Activated CD4-positive, alpha-beta T cell treated with anti-CD3 and anti-CD28 coated beads, Interleukin-2, Interleukin-4, amounts not matched to agents 100 ng/mL and 50 ng/mL, durations not matched to agents 16 hours and 8 hours (primary cell): ENCODE measurements at places on chromosomes 4 and X.
A peak's percentile ranks its signal among the peaks of the same experiment; 100 is the strongest.

GRCh38 chr4:94913316-94913715 is 155.6 kb downstream of the BMPR1B start:
- DNase-seq: no peak

GRCh38 chr4:5186271-5187064 is 135.2 kb downstream of the STK32B start:
- DNase-seq: no peak

DNA sequence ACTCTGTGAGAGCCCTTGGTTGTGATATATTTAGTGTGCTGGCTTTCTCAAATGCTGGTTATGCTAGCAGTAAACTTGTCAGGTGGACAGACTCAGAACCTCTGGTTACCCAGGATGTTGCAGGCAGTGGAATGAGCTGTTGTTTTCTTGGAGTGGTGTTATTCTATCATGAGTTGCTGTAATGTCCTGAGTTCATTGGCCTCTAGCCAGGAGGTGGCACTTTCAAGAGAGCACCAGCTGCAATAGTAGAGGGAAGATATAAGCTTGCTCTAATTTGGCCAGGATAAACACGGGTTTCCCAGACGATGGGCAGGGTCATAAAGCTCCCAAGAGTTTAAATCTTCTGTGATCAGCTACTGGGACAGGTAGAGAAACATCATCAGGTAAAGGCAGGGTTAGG is 95.0 kb upstream of the UBQLN2 start:
- no peak for DNase-seq

GRCh38 chr4:48078862-48079655 is 55.0 kb downstream of the TXK start:
- DNase-seq: no peak

DNA sequence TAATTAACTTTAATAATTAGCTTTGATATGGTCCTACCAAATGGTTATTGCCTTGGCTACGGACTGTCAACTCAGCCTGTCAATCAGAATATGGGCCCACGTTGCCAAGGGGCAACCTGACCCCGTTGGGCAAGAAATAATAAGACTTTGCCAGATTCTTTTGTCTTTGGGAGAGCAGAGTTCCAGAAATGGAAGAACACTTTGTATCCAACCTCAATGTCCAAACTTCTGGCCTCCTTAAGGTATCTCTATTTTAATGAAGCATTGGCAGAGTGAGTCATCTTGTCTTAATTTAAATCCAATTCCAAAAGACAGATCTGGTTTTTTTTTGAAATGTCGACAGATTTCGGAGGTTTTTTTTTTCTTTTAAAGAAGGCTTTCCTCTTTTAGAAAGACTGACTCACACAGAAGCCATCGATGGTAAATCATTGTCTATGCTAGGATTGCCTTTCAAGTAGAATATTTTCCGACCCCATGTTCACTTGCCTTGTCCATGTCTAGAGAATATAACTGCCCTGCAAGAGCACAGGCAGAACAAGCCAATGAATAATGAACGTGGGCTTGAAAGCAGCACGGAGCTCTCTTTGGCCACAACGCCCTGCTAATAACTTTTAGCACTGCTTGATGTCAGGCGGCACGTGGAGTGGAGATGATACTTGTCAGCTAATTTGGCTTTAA is 190.3 kb upstream of the GATB start:
- DNase-seq: no peak

DNA sequence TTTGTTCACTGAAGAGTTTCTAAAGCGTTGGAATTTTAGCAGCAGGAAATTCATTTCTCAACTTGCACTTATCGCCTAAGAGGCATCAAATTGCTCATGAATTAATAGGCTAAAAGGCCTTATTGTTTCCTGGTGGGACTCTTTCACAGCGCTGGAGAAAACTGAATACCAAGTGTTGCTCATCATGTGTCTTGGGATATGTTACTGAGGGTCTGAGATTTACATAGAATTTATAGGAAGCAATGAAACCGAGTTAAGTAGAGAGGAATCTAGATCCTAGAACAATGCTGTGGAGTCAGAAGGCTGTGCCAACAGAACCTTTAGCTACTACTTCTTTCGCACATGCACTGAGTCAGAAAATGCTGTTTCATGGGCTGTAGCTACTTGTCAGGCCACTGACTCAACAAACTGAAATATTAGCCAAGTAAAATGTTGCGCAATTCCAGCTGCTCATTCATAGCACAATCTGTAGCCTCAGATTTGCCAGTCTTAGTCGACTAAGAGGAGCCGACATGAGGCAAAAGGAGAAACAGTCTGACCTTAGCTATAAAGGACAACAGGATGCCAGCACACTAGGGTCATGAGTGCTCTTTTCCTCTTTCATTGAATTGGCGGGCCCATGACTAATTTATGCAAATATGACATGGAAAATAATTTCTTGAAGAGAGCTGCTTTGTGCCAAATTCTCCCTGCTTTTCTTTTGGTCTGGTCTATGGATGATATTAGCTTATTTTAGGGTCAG is 35.9 kb upstream of the CXCL8 start:
- DNase-seq: peak; percentile 67

- DNase-seq: no peak
Measured at GRCh38 chrX:17559728-17560379, 177.4 kb upstream of the SCML1 start.

GRCh38 chr4:11166606-11167005 is 262.1 kb downstream of the HS3ST1 start:
- no peak for DNase-seq

DNA sequence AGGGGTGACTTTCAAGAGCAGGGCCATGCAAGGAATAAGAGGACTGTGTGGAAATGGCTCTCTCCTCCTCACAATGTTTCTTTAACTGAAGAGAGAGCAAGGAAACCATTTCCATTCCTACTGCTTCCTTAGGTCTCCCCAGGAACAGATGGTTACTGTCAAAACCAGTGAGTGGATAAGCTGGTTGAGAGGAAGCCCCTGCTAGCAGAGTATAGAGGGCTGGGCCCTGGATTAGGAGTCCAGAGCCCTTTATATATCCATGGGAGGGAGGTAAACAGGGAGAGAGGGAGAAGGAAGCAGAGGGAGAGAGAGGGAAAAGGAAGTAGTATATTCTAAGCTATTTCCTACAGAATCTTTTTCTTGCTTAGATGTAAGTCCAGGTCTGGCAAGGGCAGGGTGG is 43.8 kb upstream of the LAS1L start:
- DNase-seq: no peak

DNA sequence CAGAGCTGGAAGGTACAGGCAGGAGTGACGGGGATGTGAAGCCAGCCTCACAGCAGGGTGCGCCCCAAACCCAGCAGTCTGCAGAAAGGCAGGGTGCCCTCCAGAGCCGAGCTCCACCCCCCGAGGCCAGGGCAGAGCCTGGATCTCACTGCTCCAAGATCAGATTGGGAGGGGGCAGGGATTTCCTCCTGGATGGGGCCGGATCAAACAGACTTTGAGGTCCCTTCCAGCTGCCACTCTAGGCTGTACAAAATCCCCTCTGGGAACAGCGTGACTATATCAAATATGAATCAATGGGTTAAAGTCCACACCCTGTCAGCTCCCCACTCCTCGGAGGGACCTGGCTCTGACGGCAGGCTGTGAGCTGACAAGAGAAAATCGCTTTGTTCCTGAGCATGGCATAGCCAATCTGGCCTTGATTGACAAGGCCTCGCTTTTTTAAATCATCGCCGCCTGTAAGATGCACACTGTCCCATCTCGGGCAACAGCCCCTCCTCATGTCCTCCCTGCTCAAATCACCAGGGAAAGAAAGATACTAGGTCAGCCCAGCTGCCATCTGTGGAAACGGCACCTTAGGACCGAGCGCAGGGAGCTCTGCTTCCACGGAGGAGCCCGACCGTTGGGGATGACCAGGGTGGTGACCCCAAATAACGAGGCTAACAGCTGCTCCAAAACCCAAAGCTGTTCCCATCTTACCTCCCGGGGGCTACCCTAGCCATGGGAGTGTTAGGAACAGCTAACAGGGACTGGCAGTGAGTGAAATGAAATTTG is 39.9 kb downstream of the PSAPL1 start:
- no peak for DNase-seq

- peak; percentile 71 for DNase-seq
Measured at GRCh38 chr4:64158648-64159326, 250.5 kb downstream of the TECRL start.

- no peak for DNase-seq
Measured at GRCh38 chr4:126582737-126583136, 1050.0 kb upstream of the INTU start.

DNA sequence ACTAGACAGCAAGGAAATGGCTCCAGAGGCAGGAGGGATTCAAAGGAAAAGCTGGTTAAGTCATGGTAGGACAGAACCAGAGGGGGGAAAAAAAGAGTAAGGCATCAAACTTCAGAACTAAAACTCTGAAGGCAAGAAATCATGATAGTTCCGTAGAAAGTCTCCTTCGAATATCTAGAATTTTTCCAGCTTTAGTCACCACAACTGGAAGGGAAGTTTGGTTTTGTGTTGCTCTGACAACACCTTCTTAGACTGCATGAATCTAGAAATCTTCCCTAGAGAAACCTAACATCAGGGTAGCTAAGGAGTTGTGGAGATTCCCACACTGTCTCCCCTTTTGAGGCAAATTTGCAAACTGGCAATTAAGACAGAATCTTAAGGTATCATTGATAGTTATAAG is 33.7 kb downstream of the AMMECR1 start:
- no peak for DNase-seq

DNA sequence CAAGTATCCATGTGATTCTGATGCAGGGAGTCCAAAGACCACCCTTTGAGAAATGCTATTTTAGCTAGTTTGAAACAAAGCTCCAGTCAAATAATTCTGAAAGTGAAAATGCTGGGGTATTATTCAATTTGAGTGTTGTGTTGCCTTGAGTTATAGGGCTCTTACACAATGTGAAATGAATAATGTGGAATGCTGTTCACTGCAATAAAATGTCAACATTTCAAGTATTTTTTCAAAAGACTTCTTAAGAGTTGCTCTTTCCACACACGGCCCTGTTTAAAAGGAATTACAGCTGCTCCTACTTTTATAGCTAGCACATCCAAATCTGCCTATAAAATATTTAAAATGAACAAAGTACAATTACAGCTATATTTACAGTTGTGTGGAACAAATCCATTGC is 27.5 kb upstream of the PLS3 start:
- no peak for DNase-seq

DNA sequence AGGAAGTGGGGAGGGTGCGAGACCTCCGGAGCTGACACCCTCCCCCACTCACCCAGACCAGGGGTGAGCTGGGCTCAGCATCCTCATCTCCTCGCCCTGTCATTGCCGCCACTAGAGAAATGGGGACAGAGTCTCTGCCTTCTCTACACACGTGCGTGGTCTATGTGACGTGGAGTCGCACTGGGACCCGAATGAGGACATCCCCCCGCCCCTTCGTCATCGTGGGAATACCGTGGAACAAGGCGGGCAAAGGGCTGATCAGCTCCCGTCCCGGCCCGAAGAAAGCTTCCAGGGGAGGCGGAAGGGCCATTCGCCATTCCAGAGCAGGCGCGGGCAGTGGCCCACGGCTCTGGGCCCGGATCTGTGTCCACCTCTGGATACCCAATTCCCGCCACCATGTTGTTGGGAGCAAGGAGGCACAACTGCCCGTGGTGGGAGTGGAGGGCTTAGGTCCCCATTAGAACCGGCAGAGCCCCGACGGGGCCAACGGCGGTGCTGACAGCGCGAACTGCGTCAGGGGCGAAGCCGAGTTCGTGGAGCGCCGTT is 12.0 kb downstream of the HMX1 start:
- DNase-seq: no peak

- DNase-seq: no peak
Measured at GRCh38 chr4:56086073-56086541, 137.4 kb downstream of the CEP135 start.

GRCh38 chr4:35925806-35926205 is 318.5 kb downstream of the ARAP2 start:
- DNase-seq: peak; percentile 21

DNA sequence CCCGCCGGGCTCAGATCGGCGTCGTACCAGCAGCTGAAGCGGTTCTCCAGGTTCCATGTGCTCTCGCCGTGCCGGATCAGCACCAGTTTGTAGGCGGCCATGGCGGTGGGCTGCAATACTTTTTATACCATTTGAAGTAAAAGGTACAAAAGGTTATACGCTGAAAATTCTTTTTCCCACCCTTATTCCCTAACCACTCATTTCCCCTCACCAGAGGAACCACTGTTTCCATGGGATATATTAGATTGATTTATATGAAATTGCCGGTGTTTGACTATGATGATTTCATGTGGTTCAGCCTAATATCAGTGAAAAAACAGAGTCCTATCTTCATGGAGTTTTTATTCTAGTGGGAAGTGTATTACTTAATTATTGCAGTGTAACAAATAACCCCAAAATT is at the start of gene PGAM4:
Gene PGAM4 (minus strand): TSS at position 101 of the 400 bp plus-strand sequence. CDS start 0 bp downstream, at position 101.
- DNase-seq: no peak

GRCh38 chr4:123073650-123074049 is 151.3 kb upstream of the NUDT6 start:
- DNase-seq: no peak

DNA sequence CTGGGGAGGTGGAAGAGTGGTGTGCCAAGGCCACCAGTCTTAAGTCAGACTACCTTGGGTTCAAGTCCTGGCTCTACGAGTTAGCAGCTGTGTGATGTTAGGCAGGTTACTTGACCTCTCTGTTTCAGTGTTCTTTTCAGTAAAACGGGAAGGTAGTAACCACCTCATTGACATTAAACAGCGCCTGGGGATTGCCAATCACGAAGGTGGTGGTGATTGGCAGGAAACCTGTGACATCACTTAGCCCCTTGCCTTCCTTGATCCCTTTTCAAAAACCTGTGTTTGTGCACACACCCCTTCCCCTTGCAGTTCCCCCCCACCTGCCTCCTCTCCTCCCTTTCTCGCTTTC is 7.6 kb downstream of the KLF3 start:
- DNase-seq: no peak

GRCh38 chr4:101693842-101694398 is 96.6 kb upstream of the BANK1 start:
- DNase-seq: no peak

GRCh38 chr4:72602396-72603376 is 33.7 kb upstream of the ADAMTS3 start:
- DNase-seq: no peak

DNA sequence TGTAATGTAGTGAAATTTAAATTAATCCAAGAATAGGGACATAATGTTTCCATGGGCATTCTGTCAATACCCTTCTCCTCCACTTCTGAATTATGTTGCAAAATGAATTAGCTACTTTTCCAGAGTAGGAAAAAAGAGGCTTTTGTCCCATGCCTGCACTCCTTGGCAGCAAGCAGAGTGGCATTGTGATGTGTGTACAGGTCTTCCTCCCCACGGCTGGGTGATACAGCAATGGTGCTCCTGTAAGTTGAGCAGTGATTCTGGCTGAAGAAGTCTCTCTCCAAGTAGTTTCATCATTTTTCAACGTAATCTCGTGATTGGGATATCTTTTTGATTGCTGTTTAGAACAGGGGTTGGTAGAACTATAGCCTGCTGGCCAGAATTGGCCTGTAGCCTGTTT is 59.9 kb downstream of the KIT start:
- no peak for DNase-seq

- no peak for DNase-seq
Measured at GRCh38 chr4:106355193-106355592, 13.4 kb downstream of the GIMD1 start.

DNA sequence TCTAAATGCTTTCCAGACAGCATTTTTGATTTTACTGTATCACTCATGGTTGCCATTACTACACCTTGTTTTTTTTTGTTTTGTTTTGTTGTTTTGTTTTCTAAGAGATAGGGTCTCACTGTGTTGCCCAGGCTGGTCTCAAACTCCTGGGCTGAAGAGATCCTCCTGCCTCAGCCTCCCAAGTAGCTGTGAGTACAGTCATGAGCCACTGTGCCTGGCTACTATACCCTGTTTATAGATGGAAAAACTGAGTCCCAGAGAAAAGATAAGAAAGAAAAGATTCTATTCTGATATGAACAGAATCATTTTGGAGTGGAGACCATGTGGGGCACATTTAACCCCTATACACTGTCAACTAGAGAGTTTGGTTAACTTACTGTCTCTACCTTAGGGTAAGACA is 20.0 kb downstream of the ADD1 start:
- DNase-seq: no peak
